ENCODE measurements at places on chromosomes 3 and 15. TPM values are rescaled to one million over a fixed set of nuclear protein-coding genes. Genes with fewer than 3 reads are reported as not detected.

- H3K27me3 ChIP-seq, result no peaks in the 10 kb centered on the region
- H3K36me3 ChIP-seq, result no peaks in the 10 kb centered on the region
- H3K4me3 ChIP-seq, result no peak overlapping the region
- no peak for DNase-seq
- no peak overlapping the region for H3K27ac ChIP-seq
Observed at GRCh38 chr15:51444112-51444511, 102.7 kb downstream of the GLDN start.

DNA sequence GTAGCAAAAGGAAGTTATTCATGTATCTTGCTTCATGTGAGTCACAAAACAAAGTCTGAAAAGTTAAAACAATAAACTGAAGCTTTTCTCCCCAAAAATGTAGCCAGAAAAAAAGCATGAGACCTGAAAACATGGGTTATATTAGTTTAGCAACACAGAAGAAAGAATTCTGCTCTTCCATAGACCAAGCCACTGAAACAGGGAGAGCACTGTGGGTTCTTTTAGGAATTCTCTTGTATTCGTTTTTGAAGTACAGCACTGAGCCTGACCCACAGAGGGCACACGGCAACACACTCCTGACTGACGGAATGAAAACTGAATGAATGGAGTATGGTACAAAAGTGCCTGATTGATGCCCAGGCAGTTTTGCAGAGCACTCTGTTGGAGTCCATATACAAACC, 66.6 kb downstream of the TM4SF4 start:
- no peak for DNase-seq
- no peak overlapping the region for H3K4me3 ChIP-seq
- no peaks in the 10 kb centered on the region for H3K36me3 ChIP-seq
- H3K4me1 ChIP-seq, result peaks cover 22% of the 10 kb centered on the region
- H3K27me3 ChIP-seq, result no peaks in the 10 kb centered on the region

- no peaks in the 10 kb centered on the region for H3K4me1 ChIP-seq
- no peak overlapping the region for H3K27ac ChIP-seq
- H3K4me3 ChIP-seq, result no peak overlapping the region
- no peak for DNase-seq
- H3K27me3 ChIP-seq, result no peaks in the 10 kb centered on the region
- no peaks in the 10 kb centered on the region for H3K36me3 ChIP-seq
Observed at GRCh38 chr3:44883213-44883955, 9.0 kb downstream of the TGM4 start.

DNA sequence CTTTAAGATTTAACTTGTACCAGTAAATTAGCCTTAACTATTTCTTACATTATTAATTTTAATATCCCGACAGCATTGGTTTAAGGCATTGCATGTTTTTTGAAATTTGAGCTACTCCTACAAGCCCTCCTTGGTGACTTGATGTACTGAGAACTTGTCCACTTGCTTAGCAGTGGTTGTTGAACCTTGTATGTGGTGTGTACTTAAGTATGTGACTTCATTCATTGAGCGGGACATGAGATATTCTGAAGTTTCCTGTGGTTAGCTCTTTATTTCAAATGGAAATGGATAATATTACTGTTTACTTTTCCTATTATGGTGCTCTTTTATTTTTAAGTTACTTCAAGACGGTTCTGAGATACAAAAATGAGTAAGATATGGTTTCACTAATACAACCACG, 3.6 kb upstream of the COL6A5 start:
- peaks cover 41% of the 10 kb centered on the region for H3K27me3 ChIP-seq
- no peaks in the 10 kb centered on the region for H3K36me3 ChIP-seq
- no peak for DNase-seq
- H3K4me1 ChIP-seq, result no peaks in the 10 kb centered on the region
- H3K4me3 ChIP-seq, result no peak overlapping the region

DNA sequence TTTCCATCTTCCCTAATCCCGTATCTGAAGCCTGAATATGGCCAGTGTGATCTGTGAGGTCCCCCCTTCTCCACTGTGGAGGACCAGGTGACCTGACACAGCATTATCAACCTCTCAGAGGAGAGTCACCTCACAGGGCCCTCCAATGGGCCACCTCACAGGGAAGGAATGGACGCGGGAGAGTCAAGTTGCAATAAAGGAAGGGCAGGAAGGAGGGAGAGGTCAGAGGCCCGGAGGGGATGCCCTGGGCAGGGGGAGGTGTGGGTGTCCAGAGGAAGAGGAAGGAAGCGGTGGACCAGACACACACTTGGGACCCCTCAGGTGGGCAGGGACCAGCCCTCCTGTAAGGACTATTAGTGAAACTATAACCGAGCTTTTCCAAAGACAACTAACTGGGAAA, 14.6 kb upstream of the LRRC15 start:
- no peaks in the 10 kb centered on the region for H3K36me3 ChIP-seq
- no peak for DNase-seq
- no peaks in the 10 kb centered on the region for H3K27me3 ChIP-seq
- H3K27ac ChIP-seq, result no peak overlapping the region
- no peak overlapping the region for H3K4me3 ChIP-seq

DNA sequence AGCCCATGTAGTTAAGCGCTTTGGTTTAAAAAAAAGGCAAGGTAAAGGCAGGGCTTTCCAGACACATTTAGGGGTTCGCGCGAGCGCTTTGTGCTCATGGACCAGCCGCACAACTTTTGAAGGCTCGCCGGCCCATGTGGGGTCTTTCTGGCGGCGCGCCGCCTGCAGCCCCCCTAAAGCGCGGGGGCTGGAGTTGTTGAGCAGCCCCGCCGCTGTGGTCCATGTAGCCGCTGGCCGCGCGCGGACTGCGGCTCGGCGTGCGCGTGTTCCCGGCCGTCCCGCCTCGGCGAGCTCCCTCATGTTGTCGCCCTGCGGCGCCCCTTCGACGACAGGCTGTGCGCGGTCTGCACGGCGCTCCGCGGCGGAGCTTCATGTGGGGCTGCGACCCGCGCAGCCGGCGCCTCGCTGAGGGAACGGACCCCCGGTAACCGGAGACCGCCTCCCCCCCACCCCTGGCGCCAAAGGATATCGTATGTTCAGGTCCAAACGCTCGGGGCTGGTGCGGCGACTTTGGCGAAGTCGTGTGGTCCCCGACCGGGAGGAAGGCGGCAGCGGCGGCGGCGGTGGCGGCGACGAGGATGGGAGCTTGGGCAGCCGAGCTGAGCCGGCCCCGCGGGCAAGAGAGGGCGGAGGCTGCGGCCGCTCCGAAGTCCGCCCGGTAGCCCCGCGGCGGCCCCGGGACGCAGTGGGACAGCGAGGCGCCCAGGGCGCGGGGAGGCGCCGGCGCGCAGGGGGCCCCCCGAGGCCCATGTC, 927 bp downstream of the SMAD6 start:
- H3K4me3 ChIP-seq, result peak overlapping the region; percentile 68
- no peak overlapping the region for H3K27ac ChIP-seq
- H3K4me1 ChIP-seq, result peaks cover 37% of the 10 kb centered on the region
- peaks cover 36% of the 10 kb centered on the region for H3K27me3 ChIP-seq
- peak; percentile 69 for DNase-seq
- H3K36me3 ChIP-seq, result no peaks in the 10 kb centered on the region

DNA sequence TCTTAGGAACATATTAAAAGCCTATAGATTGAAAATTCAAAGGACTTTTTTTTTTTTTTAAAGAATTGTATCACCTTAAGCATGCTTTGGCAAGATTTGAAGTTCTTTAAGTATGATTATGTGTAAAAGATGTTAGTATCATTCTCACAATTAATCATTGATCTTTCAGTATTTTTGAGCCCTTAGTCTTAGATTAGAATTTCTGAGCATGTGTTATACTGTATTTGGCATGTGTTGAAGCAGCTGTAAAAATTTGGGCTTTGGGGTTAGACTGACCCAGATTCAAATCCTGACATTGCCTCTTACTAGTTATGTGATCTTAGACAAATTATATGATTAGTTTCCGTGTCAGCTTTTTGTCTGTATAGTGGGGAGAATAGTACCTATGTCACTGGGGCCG, 6.3 kb downstream of the OXSR1 start:
- H3K4me3 ChIP-seq, result no peak overlapping the region
- no peak for DNase-seq

GRCh38 chr3:196270499-196270898, 17.0 kb downstream of the PCYT1A start:
- H3K4me3 ChIP-seq, result no peak overlapping the region
- no peak for DNase-seq
- no peak overlapping the region for H3K27ac ChIP-seq
- H3K27me3 ChIP-seq, result no peaks in the 10 kb centered on the region
- peaks cover 12% of the 10 kb centered on the region for H3K4me1 ChIP-seq

GRCh38 chr15:70920981-70921696, 28.5 kb downstream of the LRRC49 start:
- no peaks in the 10 kb centered on the region for H3K36me3 ChIP-seq
- no peaks in the 10 kb centered on the region for H3K27me3 ChIP-seq
- no peak overlapping the region for H3K4me3 ChIP-seq
- no peak overlapping the region for H3K27ac ChIP-seq
- DNase-seq, result no peak

- no peaks in the 10 kb centered on the region for H3K4me1 ChIP-seq
- no peak for DNase-seq
- no peaks in the 10 kb centered on the region for H3K27me3 ChIP-seq
Observed at GRCh38 chr3:69496856-69497255, 111.0 kb upstream of the FRMD4B start.

DNA sequence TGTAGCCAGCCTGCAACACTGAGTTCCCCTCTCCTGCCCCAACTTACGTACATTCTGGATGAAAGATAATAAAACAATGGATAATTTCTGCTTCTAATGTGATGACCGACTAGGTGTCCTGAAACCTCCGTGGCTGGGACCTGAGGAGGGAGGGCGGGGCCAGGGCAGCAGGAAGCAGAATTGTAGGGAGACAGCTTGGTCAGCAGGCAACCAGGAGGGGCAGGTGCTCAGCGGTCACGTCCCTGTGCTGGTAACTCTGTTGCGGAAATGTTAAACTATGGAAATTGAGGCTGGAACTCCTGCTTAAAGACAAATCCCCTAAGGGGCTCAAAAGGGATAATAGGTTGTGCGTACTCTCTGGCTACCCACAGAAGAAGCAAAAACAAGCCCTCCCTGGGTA, 30.4 kb downstream of the SLC6A20 start:
- no peaks in the 10 kb centered on the region for H3K4me1 ChIP-seq
- H3K36me3 ChIP-seq, result no peaks in the 10 kb centered on the region
- DNase-seq, result no peak

DNA sequence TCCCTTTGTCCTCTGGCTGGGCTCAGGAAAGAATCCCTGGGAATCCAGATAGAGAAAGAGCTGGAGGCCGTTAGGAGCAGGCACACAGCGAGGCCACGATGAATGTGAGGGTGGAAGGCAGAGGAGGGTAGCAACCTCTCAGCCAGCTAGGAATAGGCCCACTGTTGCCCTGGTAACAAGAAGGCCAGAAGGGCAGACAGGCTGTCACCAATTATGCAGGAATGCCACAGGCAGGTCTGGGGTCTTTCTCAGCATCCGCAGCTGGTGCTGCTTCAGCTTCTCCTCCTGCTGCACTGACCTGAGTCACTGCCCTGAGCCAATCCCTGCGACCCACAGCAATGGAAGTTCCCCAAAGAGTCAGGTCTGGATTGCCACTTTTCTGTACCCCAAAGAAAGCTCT, 62.8 kb upstream of the C3orf80 start:
- no peaks in the 10 kb centered on the region for H3K27me3 ChIP-seq
- H3K27ac ChIP-seq, result peak overlapping the region; percentile 71
- peak; percentile 94 for DNase-seq
- no peak overlapping the region for H3K4me3 ChIP-seq
- no peaks in the 10 kb centered on the region for H3K36me3 ChIP-seq

DNA sequence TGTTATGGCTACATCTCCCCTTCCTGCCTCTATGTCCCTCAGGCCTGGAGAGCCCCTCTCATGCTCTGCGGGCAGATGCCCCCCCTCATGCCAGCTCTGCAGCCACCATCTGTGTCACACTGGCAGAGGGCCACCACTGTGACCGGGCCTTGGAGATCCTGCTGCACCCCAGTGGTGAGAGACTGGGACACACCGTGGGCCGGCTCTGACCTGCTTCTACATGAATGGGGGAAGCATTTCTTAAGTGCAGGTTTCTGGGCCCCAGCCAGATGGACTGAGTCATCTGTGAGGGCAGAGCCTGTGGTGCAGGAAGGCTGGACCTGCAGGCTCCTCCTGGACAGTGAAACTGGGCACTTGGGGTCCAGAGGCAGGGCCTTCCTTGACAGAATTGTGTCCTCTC, 4.8 kb downstream of the VWA5B2 start:
- DNase-seq, result no peak
- H3K4me1 ChIP-seq, result peaks cover 4% of the 10 kb centered on the region
- H3K4me3 ChIP-seq, result no peak overlapping the region
- H3K36me3 ChIP-seq, result no peaks in the 10 kb centered on the region
- H3K27ac ChIP-seq, result no peak overlapping the region
- H3K27me3 ChIP-seq, result peaks cover 55% of the 10 kb centered on the region

- DNase-seq, result no peak
- H3K27me3 ChIP-seq, result no peaks in the 10 kb centered on the region
- H3K27ac ChIP-seq, result no peak overlapping the region
- H3K4me1 ChIP-seq, result no peaks in the 10 kb centered on the region
- no peaks in the 10 kb centered on the region for H3K36me3 ChIP-seq
- H3K4me3 ChIP-seq, result no peak overlapping the region
Observed at GRCh38 chr3:131544557-131544956, 41.8 kb upstream of the MRPL3 start.

DNA sequence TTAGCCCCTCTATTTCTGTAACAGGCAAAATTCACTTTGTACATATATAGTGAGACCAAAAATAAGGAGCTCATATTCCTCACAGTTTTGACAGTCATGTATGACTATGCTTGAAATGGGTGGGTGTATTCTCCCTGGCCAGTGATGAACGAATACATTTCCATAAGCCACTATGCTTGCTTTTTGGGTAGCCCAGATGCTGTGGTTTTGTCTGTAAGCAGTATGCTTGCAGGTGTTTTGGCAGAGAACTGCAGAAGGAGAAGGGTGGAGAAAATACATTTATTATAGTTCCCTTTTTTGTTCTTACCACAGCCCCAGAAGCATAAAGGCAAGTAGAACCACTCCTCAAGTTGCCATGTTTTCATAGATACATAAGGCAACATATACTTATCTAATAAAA, 131.2 kb downstream of the RBMS3 start:
- H3K4me1 ChIP-seq, result peaks cover 3% of the 10 kb centered on the region
- H3K27ac ChIP-seq, result no peak overlapping the region
- no peak for DNase-seq
- no peaks in the 10 kb centered on the region for H3K36me3 ChIP-seq
- H3K4me3 ChIP-seq, result no peak overlapping the region

Gene NANOGP8
- total RNA-seq, result 1.5 TPM

Gene CHRNA3
- 1.6 TPM for total RNA-seq

Gene LHFPL4
- total RNA-seq, result 2.7 TPM

Gene MYZAP
- not detected for total RNA-seq

Gene OXSM
- total RNA-seq, result 1.6 TPM

Gene OTOL1
- total RNA-seq, result not detected

Gene SEMA3G
- total RNA-seq, result 3.4 TPM

Gene VEPH1
- 0.96 TPM for total RNA-seq

Gene B4GALT4
- 47.0 TPM for total RNA-seq

Gene RAD51
- 27.2 TPM for total RNA-seq

Gene FAM81A
- total RNA-seq, result 0.41 TPM

Gene CRYGS
- total RNA-seq, result 1.1 TPM

Gene MUC20
- not detected for total RNA-seq

Gene CHRNA5
- 46.9 TPM for total RNA-seq

Gene SCG5
- 69.4 TPM for total RNA-seq

Gene UBE2E2
- 89.8 TPM for total RNA-seq

Measured in neural progenitor cell (in vitro differentiated cells).